ENCODE measurements at places on chromosomes 1 and 21.

GRCh38 chr1:8962812-8963530, 17.3 kb downstream of the CA6 start:
- no peak for DNase-seq

- no peak for DNase-seq
Measured at GRCh38 chr1:154822233-154822632, 47.8 kb downstream of the KCNN3 start.

- DNase-seq, result no peak
Measured at GRCh38 chr1:209443361-209443931, 140.1 kb upstream of the CAMK1G start.

DNA sequence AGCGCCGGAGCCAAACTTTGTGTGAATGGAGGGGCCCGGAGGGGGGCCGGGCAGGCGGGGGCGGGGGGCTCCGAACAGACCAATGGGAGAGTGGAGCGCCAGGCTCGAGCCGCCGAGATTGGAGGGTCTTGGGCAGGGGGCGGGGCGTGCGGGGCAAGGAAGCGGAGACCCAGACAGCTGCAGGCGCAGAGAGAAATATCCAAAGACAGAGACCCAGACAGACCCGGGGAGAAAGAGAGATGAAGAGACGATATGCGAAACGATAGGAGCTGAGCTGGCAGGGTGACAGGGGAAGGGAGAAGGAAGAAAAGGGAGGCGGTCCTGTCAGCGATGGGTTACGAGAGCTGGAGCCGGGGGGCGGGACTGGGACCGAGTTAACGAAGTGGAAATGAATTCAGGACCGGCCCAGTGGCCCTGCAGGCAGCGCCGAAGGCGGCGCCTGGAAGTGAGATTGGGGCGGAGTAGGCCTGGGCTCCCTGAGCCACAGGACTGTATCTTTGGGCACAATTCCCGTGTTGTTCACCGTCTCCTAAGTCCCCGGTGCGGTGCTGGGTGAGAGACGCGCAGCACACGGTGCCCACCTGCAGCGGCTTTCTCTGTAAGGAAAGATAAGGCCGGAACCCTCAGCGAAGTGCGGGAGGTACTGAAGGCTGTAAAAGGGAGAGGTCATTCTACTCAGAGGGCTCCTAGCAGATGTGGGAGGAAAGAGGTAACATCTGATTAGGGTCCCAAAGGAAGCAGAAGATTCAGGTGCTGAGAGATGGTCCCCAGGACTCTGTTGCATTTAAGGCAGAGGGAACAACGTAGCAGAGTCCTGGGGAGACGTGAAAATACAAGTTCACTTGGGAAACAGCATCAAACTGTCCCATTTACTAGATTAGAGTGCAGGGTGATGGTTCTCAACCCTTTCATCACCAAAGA, 543 bp upstream of the KCNJ10 start:
- DNase-seq, result peak; percentile 66

DNA sequence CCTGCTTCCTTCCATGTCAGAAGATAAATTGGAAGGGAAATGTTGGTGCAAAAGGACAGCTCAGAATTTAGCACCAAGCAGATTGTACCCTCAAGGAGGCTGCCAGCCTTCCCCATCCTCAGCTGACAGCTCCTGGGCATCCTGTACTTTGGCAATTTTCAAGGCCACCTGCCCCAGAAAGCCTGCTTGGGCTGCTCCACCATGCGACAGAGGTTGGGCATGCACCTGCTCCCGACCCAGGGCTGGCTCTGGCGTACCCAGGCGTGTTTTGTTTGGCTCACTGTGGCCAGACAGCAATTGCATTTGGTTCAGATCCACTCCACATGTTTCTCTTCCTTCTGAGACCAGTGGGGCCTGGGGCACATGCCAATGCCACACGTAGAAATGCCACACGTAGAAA, 547.8 kb downstream of the NPHP4 start:
- no peak for DNase-seq

GRCh38 chr1:20678599-20678998, 17.4 kb upstream of the DDOST start:
- no peak for DNase-seq

All from ureter (tissue), 1 donor.